Natural killer cell (primary cell): ENCODE measurements at places on chromosomes 3 and 15. TPM values are rescaled to one million over a fixed set of nuclear protein-coding genes. Genes with fewer than 3 reads are reported as not detected.

DNA sequence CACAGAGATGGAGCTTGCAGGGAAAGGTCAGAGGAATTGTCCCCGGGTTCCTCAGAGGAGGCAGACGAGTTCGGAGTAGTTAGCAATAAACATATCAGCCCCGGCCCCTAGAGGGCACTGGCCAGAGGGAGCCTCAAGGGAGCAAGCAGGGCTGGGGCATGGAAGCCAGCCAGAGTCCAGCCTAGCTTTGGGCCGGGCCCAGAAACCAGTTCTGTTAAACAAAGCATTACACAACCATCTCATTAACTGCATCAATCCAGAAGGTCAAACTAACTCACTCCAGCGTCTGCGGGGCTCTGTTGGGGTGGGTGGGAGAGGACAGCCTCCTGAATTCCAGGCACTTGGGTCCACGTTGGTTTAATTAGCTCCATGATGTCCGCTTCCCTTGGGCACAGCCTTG is 41.0 kb upstream of the IREB2 start:
- DNase-seq = no peak

DNA sequence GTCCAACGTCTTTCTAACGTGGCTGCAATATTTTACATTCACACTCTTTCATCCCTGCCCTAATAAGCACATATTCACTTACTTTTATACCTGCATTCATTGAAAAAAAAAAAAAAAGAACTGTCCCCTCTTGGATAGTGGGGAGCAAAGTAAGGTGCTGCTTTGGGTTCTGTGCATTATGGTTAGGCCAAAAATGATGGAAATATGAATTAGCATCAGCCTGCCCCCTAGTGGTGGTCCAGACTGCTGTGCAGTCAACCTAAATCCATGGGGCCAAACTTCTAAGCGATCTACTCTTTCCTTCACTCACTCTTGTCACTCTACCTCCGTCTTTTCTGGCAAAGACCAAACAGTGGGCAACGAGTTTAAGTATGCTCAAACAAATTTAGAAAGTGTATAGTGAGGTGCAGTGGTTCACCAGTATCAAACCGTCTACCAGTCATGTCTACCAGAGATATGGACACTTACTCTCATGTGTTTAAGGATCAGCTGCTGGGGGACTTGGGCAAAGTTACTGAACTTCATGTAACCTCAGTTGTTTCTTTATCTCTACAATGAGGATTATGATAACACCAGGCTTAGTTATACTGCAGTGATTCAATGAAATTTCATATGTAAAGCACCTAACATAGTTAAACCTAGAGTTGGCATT is 61.5 kb upstream of the GRM7 start:
- DNase-seq = peak; percentile 20

GRCh38 chr15:25799906-25800700 is 63.0 kb downstream of the ATP10A start:
- no peak for DNase-seq

DNA sequence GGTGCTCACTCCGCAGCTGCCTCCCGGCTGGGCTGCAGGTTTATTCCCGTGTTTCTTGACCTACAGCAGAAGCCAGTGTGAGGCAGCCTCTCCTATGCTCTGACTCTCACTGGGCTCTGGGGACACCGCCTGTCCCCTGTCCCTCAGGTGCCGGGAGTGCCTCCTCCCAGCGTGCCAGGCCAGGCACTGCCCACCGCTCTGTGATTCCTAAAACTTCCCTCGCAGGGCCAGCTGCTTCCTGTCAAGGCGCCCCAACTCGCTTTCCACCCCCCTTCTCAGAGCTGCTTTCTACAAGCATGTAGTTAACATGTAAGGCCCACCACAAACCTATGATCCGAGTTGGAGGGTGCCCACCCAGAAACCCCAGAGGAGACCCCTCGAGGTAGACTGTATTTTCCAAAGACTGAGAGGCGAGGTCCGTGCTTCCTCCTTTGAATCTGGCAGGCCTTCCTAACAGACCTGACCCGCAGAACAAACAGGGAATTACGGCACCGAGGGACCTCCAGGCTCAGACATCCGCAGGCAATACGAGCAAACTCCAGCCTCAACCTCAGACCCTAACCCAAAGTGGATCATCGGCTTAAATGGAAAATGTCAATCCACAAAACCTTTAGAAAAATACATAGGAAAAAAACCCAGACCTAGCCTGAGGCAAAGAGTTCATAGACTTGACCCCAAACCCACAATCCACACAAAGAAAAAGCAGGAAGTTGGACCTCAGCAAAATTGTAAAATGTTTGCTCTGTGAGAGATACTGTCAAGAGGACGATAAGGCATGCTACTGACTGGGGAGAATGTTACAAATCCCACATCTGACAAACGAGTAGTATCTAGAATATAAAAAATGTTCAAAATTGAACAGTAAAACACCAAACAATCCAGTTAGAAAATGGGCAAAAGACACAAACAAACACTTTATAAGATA is 121.3 kb upstream of the IQSEC1 start:
- DNase-seq = no peak

The MRAS gene
- 2.4 TPM for total RNA-seq

The LAMB2 gene
- total RNA-seq = 1.2 TPM

The CYP8B1 gene
- not detected for total RNA-seq
